Hematopoietic multipotent progenitor cell treated with erythropoietin and hydrocortisone succinate and interleukin-3 and kit ligand, for 17 days (in vitro differentiated cells): ENCODE measurements at places on chromosomes 11 and 22.

DNA sequence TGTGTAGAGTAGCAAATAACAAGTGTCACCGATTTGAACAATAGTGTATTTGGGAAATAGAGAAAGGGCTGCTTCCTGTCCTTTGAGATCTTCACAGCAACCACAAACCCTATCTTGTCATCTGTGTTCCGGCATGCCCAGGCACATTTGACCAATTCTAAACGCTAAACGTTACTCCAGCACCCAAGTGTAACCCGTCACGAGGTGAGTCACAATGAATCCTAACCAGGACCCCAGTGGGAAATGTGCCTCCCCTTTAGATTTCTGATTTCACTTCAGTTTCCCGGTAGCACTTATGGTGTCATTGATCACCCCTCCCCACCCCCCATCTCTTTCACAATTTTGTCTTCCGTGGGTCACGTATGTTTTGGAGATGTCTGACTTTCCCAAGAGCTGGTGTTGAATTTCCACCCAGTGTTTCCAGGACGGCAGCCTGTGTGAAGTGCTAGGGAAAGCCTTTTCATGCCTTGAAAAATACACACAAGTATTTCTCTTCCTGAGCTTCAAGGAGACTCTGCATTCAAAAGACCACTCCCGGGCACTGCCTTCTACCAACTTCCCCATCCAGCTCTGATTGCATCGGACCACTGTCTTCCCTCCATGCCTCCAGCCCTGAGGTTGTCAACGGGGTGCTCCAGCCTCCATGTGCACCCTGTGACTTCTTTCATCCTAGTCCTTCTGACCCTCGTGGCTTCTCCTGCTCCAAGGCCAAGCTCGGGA lies 10.5 kb upstream of the C11orf24 start:
- no peak for DNase-seq

DNA sequence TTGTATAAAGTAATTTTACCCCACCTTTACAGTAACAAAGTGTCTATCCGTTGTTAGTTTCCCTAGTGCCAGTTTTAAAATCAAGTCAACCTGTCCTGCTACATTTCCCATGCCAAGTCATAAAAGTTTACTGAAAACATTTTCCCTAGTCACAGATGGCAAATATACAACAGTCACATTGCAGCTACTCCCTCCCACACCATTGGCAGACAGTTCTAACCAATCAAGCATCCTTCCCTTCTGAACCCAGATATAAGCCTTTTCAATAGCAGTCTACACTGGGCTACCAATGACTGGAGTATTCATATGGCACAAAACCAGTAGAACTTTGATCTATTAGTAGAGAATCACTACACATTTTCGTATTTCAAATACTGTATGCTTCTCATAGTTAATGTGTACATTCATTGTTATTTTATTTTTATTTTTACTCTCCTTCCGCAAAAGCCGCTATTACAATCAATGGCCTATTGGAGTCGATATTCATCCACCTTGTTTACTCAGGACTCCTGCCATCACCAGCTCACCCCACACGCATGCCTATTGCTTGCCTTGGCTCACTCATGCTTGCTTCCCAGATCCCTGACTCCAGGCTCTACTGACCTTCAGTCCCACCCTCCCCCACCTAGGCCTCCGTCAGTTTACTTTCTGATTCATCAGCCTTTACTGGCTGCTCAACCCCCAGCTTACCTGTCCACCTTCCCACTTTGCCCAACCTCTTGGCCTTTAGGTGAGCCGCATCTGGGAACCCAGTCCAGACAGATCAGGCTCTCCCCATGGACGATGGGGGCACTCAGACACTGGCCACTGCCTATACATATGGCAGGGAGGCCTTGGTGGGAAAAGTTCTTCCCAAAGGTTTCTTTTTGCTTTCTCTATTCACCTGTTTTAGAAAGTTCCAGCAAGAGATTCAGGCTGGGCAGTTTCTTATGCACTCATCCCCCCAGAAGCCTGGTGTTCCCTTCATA lies 408.4 kb downstream of the SOX6 start:
- no peak for DNase-seq

GRCh38 chr22:24965822-24966626 lies 13.5 kb downstream of the KIAA1671 start:
- DNase-seq, result no peak

GRCh38 chr11:116693102-116693570 lies 79.7 kb downstream of the BUD13 start:
- DNase-seq, result no peak

DNA sequence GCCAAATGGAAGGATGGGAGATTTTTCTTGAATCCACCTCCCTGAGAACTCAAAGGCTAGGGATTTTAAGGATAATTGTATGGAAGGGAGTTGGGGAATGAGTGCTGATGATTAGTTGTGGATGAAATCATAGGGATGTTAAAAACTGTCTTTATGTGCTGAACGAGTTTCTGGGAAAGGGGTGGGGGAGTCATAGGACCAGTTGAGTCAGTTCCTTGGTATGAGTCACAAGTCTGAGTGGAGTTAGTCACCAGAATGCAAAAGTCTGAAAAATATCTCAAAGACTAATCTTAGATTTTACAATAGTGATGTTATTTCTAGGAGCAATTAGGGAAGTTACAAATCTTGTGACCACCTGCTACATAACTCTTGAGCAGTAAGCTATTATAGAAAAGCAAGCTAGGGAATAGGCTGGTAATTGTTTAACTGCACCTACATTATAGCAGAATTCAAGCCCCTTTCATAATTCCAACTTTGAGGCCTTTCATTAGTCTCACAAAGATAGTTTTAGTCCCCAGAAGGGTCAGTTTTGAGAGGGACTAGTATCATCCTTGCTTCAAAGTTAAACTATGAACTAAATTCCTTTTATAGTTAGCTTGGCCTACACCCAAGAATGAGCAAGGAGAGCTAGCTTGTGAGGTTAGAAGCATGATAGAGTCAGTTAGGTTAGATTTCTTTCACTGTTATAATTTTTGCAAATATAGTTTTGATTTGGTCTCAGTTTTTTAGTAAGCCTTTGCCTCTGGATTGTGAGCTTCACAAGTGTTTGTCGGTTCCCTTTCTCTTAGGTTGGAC lies 668.0 kb downstream of the ETS1 start:
- no peak for DNase-seq

- DNase-seq, result no peak
Measured at GRCh38 chr11:31480930-31481329, 28.5 kb downstream of the IMMP1L start.

- DNase-seq, result no peak
Measured at GRCh38 chr11:7630002-7630401, 43.3 kb downstream of the CYB5R2 start.

DNA sequence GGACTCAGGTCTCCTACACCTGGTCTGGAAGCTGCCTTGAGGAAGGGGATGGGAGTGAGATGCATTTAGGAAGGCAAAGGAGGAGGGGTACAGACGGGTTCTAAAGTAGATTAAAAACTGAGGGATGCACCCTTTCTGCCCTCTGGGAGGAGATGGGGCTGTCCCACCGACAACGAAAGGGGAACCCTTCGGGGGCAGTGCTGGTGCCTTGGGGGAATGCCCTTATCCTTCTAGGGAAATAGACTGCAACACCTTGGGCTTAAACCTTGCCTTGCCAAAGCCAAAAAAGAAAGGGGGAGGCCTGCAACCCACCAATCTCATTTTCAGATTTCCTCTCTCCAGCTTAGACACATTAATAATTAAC lies 89.8 kb downstream of the PLEKHA7 start:
- DNase-seq, result no peak
